ENCODE measurements at places on chromosomes 11 and 22.

DNA sequence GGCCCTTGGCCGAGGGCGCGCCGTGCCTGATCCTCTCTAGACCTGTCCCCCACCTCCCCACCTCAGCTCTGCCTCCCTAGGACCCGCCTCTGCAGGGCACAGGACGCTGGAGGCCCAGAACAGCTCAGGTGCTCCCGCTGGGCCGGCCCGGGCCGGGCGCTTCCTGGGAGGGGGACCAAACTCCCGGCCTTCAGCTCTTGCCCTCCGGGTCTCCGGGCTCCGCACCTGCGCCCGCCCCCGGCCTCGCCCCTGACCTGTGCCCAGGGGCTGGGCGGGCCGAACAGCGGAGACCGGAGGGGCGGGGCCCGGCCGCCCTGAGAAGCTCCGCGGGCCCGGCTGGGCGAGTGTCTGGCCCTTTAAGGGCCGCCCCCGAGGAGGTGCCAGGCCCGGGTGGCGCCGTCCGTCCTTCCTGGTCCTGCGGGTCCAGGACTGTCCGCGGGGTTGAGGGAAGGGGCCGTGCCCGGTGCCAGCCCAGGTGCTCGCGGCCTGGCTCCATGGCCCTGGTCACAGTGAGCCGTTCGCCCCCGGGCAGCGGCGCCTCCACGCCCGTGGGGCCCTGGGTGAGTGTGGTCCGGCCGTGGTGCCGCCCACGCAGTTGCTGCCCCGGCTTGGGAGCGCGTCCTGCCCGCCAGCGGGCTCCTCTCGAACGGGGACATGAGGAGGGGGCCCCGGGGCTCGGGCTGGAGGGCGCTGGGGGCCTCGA is at the start of gene SSH3:
TSS of gene SSH3 (plus strand) at position 399 of the 703 bp plus-strand sequence. CDS start at position 495, 96 bp downstream.
- peak; percentile 34 for DNase-seq

GRCh38 chr11:92627615-92628256 is 341.7 kb upstream of the MTNR1B start:
- peak; percentile 31 for DNase-seq

DNA sequence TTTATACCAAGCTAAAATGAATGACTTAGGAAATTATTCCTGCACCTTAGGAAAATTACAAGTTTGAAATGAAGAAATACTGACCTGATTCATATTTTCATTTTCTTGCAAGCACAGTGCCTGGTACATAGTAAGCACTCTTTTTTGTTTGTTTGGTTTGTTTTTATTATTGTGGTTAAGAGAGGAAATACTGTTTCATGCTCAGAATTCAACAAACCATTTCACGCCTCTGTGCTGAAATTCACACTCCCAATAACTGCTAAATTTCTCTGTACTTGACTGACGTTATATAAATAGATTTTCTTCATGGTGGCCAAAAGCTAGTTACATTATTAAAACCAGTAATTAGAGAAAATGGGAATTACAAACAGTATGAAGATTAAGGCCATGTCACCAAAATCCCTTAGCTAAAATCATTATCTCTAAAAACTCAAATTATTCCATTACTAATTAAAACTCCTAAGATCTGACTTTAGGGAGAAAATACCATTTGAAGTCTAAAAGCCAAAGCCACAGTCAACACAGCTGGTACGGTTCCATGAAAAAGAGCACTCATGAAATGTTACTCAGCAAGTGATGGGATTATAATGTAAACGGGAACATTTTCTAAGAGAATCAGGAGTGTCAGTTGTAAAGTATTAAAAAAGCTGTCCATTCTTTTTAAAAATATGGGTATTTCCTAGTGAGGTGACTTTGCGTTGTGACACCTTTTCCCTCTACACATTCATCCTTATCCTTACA is 77.8 kb upstream of the DDI1 start:
- peak; percentile 48 for DNase-seq

- DNase-seq: peak; percentile 80
Measured at GRCh38 chr22:46006379-46007002, 29.5 kb upstream of the WNT7B start.

DNA sequence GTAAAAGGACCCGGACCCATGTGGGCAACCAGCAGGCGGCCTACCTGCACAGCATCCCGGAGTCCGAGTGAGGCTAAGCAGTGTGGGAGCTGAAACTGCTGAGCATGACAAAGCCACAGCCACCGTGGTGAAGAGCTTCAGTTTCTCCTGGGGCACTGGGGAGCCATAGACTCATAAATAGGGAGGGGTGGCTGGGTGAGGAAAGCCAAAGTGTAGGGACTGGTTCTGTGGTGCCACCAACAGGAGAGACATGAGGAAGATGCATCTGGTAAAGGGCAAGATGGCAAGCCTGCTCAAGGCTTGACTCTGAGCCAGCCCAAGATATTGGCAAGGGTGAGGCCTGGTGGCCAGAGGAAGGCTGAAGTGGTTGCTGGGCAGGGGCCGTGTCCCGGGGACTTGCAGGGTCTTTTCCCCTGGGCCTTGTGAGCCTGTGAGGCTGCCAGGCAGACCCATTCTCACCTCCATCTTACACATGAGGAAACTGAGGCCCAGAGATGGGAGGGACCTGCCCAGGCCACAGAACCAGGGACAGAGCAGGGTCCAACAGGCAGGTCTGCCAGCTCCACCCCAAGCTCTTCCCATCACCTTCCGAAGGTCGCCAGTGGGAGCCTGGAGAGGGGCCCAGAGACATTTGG is 30.4 kb downstream of the CYTH4 start:
- DNase-seq: no peak

DNA sequence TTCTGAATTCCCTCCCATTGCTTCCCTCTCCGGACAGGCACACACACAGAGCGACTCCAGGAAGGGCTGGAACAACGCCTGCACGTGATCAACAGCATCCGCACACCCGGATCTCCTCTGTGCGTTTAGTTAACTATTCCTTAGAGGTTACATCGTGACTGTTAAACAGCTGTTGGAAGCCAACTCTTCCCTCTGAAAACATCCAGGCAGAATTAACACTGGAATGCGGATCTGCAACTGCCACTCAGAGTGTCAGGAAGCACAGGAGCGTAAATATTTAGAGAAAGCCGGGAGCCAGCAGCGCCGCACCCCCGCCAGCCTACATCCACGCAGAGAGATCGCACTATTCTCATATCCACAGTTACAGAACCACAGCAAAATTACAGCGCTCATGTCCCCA is 46.2 kb downstream of the SHANK2 start:
- DNase-seq: peak; percentile 66

GRCh38 chr11:111414267-111414931 is 35.3 kb upstream of the POU2AF1 start:
- DNase-seq: no peak

- peak; percentile 83 for DNase-seq
Measured at GRCh38 chr22:27476729-27477128, 324.8 kb downstream of the MN1 start.

- DNase-seq: no peak
Measured at GRCh38 chr11:119858288-119858687, 129.3 kb upstream of the NECTIN1 start.

GRCh38 chr22:16854631-16855030 is 29.4 kb upstream of the XKR3 start:
- no peak for DNase-seq

Measured in IMR-90 (cell line).